ENCODE measurements at places on chromosomes 2 and 18.
A peak's percentile ranks its signal among the peaks of the same experiment; 100 is the strongest.

DNA sequence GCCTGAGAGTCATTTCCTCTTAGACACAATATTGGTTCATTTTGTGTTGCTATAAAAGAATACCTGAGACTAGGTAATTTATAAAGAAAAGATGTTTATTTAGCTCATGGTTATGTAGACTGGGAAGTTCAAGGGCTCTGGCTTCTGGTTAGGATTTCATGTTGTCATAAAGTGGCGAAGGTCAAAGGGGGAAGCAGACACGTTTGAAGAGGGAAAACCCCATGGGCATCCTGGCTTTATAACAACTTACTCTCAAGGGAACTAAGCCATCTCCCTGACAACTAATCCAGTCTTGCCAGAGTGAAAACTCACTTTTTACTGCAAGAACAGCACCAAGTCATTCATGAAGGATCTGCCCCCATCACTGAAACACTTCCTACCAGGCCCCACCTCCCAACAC lies 89.7 kb upstream of the RNF152 start:
- no peak for DNase-seq

- no peak for DNase-seq
Measured at GRCh38 chr2:241947401-241947800, 77.9 kb downstream of the RTP5 start.

DNA sequence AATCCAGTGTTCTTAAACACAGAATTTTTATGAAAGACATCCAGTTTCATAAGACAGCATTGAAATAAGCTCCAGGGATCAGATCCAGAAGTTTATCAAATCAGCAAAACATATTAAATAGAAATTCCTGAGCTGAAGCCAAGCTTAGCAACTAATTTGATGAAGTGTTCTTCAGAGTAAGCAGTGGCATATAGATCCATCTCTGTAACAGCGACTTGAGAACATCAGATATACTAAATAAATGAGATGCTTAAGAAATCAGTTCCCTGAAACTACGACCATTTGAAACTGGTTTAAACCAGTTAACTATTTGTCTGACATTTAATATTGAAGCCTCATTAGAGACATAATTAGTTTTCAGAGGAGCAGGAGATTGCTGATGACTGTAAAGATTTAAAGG lies 34.1 kb downstream of the PPP1R1C start:
- DNase-seq = no peak

GRCh38 chr2:11068856-11069526 lies 86.3 kb upstream of the SLC66A3 start:
- no peak for DNase-seq

GRCh38 chr2:172101821-172102390 lies 794 bp downstream of the DLX2 start:
- no peak for DNase-seq

DNA sequence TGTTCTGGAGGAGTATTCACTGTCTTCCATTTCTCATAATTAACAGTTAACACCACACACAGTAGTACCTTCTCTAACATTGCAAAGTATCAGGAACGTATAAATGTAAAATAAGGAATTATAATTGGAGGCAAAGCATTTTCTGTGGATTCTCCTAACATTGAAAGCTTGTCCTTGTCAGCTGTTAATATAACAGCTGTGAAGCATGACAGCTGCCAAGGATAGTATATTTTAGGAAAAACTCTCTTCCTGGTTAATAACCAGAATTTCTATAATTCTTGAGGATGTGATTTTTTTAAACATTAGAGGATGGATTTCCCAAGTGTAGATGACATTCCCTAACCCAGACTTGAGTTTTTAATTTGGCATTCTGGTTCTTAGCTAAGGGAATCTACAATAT lies 110.3 kb downstream of the EPC2 start:
- no peak for DNase-seq

GRCh38 chr2:15850534-15850933 lies 89.8 kb upstream of the MYCN start:
- no peak for DNase-seq

DNA sequence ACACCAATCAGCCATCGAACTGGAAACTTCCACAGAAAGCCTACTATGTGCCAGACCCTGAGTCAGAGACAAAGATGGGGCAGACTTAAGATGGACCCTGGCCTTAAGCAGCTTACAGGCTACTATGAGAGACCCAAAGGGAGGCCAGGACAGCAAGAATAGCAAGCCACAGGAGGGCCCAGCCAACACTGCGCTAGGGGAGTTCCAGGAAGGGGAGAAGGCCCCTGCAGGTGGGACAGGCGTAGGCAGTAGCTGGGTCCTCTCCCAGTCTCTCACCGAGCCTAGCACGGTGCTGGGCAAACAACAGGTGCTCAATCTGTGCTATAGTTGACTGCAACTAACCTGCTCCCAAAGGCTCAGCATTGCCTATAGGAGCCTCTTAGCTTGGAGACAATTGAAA lies 136.2 kb downstream of the CLIP4 start:
- DNase-seq = no peak

DNA sequence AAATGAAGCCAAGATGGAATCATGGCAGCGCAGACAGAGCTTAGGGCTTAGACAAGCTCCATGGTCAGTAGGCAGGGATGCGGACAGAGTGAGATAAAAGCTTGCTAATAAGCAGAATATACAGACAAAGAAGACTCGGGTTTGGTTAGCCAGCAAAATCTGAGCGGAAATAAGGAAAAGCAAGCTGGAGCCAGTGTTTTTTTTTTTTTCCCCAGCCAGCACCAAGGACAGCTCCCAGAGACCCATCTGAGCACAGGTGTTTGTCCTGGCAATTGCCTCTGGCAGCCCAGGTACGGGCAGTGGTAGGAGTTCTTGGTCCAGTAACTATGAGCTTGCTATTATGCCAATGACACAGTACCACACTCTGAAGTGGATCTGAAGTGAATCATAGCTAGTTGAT lies 187.6 kb downstream of the ADCYAP1 start:
- DNase-seq = no peak

DNA sequence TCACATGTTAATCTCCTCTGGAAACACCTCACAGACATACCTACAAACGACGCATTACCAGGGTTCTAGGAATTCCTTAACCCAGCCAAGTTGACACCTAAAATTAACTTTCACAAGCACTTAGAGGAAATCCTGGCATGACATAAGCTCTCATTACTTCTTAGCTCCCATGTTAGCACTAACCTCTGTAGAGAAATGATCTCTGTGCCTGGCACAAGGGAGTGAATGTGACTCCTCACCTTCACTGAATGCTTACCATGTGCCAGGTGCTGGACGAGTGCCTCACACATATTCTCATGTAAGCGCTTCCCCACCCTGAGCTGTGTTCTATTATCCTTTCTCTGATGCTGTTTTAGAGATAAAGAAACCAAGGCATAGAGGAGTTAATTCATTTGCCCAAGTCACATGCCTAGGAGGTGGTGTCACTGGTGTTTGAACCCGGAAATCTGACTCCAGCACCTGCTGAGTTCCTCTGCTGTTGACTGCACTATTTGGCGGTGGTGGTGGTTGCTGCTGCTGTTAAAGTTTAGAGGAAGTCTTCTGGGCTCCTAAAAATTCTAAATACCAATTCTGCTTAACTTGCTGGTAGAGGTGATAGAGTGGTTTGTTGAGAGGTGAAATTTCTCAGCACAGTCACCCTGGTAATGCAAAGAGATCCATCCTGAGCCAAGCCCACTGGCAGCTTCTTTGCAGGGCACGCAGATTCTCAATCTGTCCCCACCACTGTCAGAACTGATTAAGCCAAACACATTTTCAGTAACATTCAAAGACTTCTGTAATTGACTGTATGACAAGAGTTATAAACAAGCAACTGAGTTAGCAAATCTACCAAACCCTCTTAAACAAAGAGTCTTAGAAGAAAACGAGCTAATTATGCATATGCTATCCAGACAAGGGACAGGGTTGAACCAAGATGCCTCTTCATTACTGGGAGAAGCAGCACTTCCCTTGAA lies 200.3 kb downstream of the CMPK2 start:
- no peak for DNase-seq

DNA sequence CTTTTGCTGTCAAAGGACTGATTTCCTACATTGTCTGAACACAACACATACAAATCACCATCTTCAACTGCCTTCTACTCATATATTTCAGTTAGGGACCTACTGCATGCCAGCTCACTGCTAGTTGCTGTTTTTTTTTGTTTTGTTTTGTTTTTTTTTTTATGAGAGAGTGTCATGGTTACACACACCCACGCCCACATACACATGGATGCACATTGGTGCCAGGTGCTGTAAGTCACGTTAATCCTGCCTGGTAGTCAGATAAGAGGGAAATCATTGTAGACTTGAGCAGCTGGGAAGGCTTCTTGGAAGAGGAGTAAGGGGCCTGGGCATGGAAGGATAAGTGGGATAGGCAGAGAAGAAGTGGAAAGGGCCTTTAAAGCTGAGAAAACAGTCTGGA lies 209.9 kb downstream of the TDRD15 start:
- no peak for DNase-seq

GRCh38 chr2:47283659-47284058 lies 119.3 kb upstream of the MSH2 start:
- no peak for DNase-seq

GRCh38 chr18:11850821-11851145 lies 430 bp upstream of the CHMP1B start:
- no peak for DNase-seq

GRCh38 chr2:25279091-25279651 lies 62.6 kb downstream of the DNMT3A start:
- DNase-seq = no peak

DNA sequence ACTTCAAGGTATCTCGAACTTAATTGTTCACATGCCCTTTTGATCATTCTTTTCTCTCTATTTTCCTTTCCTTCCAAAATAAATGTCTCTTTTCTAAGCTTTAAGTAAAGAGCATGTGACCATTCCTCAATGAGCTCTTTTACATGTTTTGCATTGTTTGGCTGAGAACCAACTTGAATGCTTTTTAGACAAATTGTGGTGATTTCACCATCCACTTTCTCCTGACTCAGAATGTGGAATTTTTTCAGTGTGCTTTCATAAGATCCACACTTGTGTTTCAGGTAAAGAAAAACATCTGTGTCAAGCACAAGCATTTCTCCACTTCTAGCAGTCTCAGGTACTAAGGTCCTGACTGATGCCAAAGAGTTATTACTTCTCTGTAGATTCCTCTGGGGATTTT lies 10.7 kb downstream of the RBM43 start:
- DNase-seq = no peak

- no peak for DNase-seq
Measured at GRCh38 chr2:206858687-206859329, 80.5 kb upstream of the CPO start.

DNA sequence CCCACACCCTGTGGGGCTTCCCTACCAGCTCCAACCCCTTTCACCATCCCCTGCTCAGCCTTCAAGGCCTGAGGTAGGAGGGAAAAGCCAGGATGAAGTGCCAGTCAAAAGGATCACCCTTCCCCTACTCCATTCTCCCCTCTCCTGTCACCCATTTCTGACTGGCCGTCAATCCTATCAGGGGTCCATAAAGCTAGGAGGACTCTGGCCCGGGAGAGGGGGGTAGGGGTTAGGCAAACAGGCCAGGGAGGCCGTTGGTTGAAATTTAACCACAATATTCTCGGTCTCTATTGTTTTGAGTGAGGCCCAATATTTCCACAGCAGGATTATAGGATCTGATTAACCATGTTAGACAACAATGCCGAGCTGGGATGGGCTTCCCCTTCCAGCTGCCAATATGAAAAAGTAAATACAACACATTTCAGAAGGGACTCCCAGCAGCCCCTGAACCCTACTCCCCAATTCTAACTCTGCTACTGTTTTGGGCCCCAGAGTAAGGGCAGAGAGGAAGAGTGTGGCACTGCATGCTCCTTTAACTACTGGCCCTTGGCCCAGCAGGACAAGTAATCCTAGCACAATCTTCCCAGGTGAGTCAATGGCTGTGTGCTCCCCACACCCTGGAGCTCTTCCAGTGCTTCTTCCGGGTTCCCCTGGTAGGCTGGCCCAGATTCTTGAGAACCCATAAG lies 10.6 kb upstream of the IHH start:
- DNase-seq = no peak

- no peak for DNase-seq
Measured at GRCh38 chr2:239394346-239394945, 6.4 kb downstream of the HDAC4 start.

- DNase-seq = no peak
Measured at GRCh38 chr2:205914213-205915129, 171.5 kb downstream of the INO80D start.

- DNase-seq = no peak
Measured at GRCh38 chr2:120681181-120681580, 54.5 kb upstream of the GLI2 start.

DNA sequence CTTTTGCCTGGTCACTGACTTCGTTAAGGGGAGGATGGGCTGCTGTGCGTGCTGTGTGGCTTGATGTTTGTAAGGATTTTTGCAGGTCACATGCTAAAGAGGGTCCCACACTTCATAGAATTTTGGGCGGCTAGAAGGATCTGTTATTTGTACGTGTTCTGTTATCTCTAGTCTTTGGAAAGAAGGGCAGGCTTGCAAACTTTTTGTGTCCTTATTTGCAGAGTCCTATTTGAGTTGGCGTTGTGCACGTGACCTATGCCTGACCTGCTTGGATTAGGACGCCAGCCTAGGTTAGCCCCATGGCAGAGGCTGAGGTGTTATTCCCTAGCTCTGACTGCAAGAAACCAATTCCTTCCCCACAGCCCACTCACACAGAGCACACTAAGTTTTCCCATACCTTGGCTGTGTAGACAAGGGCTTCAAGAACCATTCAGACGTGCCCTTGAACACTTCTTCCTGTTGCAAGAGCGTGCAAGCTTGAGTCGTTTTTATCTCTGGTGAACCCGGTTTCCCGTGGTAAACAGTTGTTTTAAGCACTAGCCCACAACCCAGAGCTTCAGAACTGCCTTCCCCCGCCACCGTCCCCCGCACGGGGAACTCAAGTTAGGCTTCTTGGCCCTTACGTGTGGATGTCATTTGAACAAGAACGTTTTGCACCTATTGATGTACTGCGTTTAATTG lies 94.6 kb downstream of the LDLRAD4 start:
- DNase-seq = no peak

DNA sequence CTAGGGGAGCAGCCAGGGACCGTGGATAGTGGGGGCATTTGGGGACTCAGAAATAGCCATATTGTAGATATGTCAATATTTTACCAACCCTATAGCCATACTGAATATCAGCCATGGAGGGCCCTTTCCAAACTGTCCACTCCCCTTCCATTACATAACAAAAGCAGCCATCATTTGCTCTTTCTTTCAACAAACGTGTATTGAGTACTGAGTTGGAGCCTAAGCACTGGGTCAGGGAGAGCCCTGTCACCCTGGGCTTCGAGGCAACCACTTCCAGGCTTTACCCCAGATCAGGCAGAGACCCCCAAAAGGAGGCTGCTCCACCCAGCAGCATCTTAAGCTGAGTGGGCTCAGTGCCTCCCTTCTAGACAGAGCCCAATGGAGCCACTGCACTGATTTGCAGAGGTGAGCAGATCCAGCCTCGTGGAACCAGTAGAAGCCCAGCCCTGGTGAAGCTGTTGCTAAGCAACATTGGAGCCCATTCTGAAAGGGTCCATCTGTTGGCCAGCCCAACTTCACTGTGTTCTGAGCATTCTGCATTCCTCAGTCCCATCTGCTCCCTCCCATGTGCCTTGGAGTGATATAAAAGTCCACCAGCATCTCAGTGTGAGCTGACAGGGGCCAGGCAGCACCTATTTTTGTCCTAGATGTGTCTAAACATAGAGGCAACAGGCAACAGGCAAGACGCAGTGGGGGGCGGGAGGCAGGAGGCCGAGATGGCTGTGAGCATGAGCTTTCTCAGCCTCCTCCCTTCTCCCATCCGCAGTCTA lies 112.1 kb downstream of the PLB1 start:
- no peak for DNase-seq

- DNase-seq = peak; percentile 55
Measured at GRCh38 chr2:26355038-26355995, 8.7 kb upstream of the ADGRF3 start.

- DNase-seq = no peak
Measured at GRCh38 chr2:24048769-24049484, 614 bp upstream of the FKBP1B start.

All from brain pericyte (primary cell).